Activated CD4-positive, alpha-beta T cell treated with anti-CD3 and anti-CD28 coated beads for 36 hours (primary cell): ENCODE measurements at places on chromosomes 4 and X.
A peak's percentile ranks its signal among the peaks of the same experiment; 100 is the strongest.

GRCh38 chr4:78197947-78198346 lies 140.8 kb downstream of the FRAS1 start:
- DNase-seq, result no peak

DNA sequence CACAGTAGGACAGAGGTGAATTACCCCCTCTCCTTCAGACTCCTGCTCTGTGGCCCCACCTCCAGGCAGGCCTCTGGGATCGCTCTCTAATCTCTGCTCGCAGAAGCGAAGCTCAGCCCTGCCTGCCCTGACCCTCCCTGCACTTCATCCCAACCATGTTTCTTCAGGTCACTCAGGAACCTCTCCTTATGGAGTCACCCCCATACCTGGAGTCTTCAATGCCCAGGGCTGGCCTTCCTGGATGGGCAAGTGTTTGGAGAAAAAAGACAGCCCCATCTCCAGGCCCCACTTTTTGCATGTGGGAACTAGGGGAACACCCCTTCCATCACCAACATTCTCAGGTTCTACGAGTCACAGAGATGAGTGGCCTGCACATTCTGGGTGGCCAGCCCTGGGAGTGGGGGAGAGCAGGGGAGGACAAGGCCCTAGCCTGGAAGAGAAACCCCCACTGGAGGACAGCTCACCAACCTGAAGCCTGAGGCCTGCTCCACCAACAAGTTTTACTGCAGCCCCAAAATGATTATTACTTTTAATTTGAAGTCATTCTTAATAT lies 90.8 kb downstream of the PPP2R2C start:
- no peak for DNase-seq

DNA sequence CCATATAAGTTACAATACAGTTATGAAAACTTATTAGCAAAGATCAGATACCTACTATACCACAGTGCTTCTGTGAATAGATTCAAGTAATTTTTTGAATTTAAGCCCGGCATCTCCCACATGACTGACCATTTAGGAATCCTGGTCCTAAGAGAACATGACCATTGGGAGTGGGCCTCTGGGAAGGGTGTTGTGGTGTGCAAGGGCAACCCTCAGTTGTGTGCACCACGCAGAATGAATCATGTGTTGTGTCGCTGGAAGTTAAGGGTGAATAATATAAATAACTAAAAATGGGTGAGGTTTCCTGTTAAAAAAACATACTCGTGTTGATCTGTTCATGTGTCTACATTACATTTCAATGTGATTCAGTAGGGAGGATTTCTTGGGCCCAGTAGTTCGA lies 15.5 kb downstream of the CPE start:
- no peak for DNase-seq

DNA sequence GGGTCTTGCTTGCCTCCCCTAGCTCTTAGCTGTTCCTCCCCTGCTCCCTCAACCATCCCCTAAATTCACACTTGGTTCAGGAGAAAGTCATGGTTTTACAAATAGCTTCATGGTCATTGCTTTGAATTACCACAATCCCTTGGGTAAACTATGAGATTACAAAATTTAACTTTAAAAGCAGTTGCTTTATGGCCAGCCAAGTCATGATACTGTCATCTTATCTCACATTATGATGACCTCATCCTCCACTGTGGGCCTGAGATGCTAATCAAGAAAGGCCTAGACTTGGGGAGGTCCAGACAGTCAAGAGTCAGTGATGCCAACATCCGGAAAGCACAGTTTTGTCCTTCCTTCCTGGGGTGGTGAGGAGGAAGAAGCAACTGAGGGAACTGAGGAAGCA lies 10.5 kb upstream of the FGF16 start:
- no peak for DNase-seq

GRCh38 chr4:109846395-109847098 lies 1.4 kb upstream of the LRIT3 start:
- no peak for DNase-seq

DNA sequence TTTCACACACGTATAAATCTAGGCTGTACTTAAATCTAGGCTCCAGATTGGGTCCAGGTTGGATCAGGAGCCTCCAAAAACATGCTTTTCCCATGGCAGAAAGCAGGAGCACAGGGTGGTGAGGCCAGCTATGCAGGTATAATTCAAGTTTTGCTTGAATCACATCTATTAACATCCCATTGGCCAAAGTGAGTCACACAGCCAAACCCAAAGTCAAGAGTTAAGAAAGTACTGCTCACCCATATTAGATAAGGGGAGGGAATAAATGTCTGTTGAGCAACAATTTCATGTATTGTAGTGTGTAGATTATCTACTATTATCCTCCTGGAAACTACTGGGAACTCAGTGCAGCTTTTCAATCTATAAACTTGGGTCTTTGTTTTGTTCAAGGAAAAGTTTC lies 12.8 kb downstream of the SUPT20HL2 start:
- no peak for DNase-seq

- DNase-seq, result peak; percentile 29
These were observed 7.2 kb downstream of the PDHA1 start for GRCh38 chrX:19350941-19351384.

DNA sequence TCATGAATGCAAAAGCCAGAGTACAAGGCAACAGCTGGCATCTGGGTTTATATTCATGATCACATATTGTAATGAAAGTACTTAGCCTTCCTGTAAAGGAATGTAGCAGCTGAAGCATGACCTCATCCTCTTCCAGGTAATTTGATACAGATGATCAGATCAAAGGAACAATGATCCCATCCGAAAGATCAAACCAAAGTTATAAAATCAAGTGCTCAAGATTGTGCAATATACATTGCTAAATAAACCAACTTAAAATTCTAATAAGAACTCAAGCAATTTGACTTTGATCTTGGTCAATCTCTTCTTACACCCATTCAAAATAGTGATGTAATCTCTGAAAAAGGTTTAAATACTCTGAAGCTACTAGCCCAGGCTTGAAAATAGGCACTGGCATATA lies 113.1 kb upstream of the INPP4B start:
- no peak for DNase-seq

GRCh38 chr4:82320351-82320750 lies 53.4 kb downstream of the HNRNPD start:
- DNase-seq, result no peak

GRCh38 chrX:97787311-97787710 lies 903.6 kb downstream of the RPA4 start:
- no peak for DNase-seq

GRCh38 chr4:188767496-188767895 lies 628.3 kb downstream of the TRIML1 start:
- no peak for DNase-seq

DNA sequence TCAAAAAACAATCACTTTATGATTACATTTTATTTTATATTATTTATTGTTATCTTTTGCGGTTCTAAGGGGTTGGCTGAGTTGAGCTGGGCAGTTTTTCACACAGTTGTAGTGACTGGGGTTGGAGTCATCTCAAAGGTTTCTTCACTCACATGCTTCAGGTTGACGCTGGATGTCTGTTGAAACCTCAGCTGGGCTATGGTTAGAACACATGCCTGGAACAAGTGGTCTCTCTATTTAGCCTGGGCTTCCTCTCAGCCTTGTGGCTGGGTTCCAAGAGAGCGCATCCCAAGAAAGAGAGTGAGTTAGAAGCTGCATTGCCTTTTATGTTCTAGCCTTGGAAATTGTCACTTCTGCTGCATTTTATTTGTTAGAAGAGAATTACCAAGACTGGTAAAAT lies 87.4 kb downstream of the CBLL2 start:
- DNase-seq, result no peak

DNA sequence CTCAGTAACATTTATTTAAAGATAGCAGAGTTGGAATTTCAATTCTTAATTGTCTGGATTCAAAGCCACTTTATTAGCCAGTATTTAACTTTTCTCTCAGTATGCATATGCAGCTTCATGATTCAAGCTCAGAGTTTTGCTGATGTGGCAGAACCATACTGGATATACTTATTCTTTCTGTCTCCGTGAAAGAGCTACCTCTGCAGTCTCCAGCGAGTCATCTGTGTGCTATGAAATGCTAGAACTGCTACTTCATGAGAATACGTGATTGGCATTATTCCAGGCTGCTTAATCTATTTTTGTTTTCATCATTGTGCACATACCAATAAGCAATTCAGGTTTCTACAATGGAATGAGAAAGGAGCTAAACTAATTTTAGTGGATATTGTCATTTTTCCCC lies 743.7 kb downstream of the C4orf33 start:
- DNase-seq, result no peak

- DNase-seq, result no peak
These were observed 18.4 kb downstream of the ZFX start for GRCh38 chrX:24167719-24168472.

- DNase-seq, result no peak
These were observed 248.2 kb downstream of the PARM1 start for GRCh38 chr4:75180790-75181776.

DNA sequence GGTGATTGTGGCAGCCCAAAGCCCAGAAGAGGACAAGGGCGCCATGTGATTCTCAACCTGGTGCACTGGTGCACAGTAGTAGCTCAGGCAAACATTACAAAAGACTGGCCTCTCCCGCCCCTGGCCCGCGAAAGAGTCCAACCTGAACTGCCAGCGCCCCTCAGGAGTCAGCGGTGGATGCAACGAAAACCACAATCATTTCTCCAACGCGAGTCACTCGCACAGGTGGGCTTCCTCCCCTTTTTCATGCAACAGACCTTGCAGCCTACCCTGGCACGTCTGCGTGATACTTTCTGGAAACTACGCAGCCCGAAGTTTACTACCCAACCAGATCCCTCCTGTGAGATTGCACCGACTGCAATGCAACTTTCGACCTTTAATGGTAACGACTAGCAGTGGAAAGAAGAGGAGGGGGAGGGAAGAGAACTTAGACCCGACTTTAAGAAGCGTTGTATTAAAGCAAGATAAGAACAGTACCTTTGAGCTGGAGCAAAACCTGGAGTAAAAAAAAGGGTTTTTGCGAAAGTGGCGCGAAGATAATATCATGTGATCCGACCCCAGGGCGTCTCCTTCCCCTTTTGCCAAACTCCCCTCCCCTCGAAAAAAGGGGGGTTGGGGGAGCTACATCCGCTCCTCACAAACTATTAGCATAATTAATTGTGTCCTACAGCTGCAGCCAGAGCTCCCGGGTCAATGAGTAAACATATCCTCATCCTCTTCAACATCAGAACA lies 63.3 kb upstream of the CCDC160 start:
- DNase-seq, result peak; percentile 43

- no peak for DNase-seq
These were observed 109.3 kb downstream of the MGST2 start for GRCh38 chr4:139774759-139775487.

DNA sequence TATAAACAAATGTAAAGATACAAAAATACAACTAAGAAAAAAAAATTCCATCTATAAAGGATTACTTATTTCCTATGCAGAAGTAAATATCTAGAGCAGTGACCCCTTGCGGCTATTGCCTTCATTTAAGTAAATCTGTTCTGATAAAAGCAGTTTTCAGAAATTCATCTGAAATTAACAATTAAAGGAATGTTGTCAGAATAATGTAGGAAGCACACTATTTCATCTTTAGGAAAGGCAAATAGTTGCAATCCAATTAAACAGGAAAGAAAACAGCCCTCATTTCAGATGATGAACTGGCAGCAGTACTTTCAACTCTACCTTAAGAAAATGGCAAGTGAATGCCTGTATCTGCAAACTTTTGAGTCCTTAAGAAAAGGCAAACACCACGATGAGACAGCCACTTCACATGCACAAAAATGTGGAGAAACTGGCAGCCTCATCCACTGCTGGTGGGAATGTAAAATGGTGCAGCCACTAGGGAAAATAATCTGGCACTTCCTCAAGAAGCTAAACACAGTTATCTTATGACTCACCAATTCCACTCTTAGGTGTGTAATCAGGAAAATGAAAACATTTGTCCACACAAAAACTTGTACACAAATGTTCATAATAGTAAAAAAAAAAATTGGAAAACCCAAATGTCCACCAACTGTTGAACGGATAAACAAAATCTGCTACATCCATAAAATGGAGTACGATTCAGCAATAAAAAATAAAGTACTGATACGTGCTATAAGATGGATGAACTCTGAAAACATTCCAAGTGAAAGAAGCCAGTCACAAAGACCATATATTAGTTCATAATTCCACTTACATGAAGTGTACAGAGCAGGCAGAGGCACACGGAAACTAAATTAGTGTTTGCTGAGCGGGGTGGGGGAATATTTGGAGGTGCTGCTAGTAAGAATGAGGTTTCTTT lies 2.0 kb upstream of the THAP9 start:
- peak; percentile 32 for DNase-seq

GRCh38 chrX:130772105-130772775 lies 130.8 kb downstream of the ENOX2 start:
- DNase-seq, result no peak

DNA sequence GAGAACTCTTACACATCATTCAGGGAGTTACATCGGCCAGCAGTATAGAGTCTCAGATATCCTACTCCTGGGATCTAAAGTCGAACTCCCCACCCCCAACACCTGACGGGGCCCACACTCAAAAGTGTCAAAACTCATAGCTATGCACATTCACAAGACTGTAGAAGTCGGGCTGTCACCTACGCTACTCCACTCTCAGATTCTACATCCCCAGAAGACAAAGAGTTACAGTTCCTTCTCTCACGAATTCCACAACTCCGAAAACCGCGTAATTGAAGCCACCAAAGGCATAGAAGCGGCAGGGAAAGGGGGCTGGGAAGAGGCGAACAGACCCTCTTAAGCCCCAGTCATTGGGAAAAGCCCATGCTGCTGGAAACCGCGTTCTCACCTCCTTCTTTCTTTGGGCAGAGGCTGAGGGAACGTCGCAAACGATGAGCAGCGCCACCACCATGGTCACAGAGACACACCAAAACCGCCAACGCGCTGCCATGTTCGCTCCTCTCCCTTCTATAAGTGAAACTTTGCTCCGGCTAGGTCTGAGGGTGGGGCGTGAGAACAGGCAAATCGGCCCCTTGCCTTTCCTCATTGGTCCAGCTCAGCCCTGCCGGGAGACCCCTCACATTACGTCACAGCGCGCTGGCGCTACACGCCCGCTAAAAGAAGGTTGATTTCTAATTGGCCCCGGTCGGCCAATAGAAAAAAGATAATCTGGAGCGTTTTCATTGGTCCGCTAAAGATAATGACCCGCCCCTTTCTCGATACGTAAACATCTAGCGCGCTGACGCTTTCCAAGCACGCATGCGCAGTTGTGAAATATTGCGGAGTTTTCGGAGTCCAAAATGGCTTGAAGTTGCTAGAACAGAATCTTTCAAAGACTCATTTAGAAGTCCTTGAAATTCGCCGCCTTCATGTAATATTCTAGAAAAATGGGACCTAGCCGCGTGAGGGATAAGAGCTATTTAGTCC lies at the start of gene MAGT1:
Gene MAGT1 (minus strand): TSS at position 515 of the 966 bp plus-strand sequence. CDS start 25 bp downstream, at position 490.
- DNase-seq, result peak; percentile 93

- DNase-seq, result no peak
These were observed 1025.0 kb upstream of the PCDH10 start for GRCh38 chr4:132123870-132124623.

DNA sequence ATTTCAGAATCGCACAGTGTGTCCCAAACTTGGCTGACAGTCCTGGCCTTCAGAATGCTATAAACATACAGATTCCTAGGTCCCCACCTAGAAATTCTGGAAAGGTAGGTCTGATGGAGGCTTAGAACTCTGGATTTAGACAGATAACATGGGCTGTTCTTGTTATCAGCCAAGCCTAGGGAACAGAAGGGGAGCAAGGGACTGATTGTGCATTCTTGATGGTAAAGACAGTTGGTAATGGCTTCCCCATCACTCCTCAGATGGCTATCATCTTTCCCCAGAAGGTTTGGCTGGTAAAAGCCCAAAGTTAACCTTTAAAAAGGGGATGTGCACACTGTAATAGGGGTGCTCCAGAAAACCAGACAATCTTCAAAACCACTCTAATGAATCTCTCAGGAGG lies 35.7 kb downstream of the DIPK2B start:
- DNase-seq, result no peak
